ENCODE measurements at places on chromosomes 5 and 9.
A peak's percentile ranks its signal among the peaks of the same experiment; 100 is the strongest.

DNA sequence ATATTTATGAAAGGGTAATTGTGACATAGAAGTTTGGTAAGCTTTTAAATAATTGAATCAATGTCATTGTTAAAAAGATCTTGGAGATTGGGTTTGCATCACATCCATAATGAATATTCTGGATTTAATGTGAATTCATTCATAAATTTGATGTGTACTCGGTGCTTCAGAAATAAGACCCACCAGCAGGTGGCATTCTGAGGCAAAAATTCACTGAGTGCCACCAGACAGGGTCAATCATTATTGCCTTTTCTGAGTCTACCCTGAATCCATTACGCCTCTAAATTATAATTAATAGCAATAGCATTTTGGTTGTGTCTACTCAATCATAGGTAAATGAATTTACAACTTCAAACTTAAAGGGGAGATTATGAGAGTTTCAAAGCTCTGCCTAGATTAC is 1.0 kb downstream of the TRPC7 start:
- peak; percentile 9 for DNase-seq

DNA sequence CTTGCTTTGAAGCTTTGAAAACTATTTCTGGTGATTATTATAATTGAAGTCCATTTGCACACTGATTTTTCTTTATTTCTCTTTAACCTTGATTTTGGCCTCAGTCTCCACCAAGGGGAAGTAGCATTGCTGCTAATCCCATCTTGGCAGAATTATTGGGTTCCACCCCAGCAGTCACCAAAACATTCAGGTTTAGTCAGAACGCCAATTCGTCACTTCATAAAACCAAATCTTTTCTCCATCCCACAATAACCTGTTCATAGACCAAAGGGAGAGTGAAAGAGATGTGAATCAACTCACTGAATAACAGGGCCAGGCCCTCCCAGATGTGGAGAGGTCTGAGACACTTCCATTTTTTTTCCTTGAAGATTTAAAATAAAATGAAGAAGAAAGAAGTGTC is 95.1 kb upstream of the VCAN start:
- no peak for DNase-seq

DNA sequence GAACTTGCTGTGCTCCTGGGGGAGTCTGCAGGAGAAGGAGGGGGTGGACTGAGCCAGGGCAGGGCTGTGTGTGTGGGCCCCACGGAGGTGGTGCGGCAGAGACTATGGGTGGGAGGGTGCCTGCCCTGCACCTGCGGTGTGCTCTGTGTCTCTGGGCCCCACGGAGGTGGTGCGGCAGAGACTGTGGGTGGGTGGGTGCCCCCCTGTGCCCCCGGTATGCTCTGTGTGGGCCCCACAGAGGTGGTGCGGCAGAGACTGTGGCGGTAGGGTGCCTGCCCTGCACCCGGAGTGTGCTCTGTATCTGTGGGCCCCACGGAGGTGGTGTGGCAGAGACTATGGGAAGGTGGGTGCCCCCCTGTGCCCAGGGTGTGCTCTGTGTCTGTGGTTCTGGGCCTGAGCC is 103.7 kb downstream of the EHMT1 start:
- DNase-seq, result no peak

DNA sequence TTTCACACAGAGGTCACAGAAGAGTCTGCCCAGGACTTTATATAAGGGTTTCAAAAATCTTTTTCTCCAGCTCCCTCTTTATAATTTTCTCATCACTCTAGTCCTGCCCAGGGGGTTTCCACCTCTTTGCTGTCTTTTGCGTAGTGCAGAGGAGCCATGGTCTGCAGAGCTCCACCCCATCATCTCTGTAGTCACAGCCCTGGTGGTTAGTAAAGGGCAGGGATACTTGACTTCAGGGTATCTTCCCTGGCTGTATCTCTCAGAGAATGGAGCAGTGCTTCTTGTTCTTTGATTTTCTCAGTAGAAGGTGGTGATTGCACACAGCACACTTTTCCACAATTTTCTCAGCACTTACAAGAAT is 900.6 kb upstream of the COX7C start:
- no peak for DNase-seq
